ENCODE measurements at places on chromosomes 3 and 15. TPM values are rescaled to one million over a fixed set of nuclear protein-coding genes. Genes with fewer than 3 reads are reported as not detected.

Gene NMNAT3
- total RNA-seq = not detected

Gene FHIT
- 10.3 TPM for total RNA-seq

Gene DUOX2
- 0.05 TPM for total RNA-seq

Gene GOLGA8O
- not detected for total RNA-seq

Gene TRAT1
- total RNA-seq = 0.56 TPM

Gene PPP1R14D
- total RNA-seq = not detected

Gene GRAMD2A
- not detected for total RNA-seq

Gene HHATL
- total RNA-seq = not detected

Gene GOLGA8A
- total RNA-seq = 67.0 TPM

Gene NEK11
- total RNA-seq = 0.51 TPM

Gene FBXW12
- total RNA-seq = not detected

Gene ZWILCH
- total RNA-seq = 28.0 TPM

Gene MAP2K5
- 19.3 TPM for total RNA-seq

Gene NEK10
- total RNA-seq = 0.15 TPM

Gene IL17RE
- total RNA-seq = 0.51 TPM

Gene IQCF5
- total RNA-seq = not detected

Gene KIF15
- total RNA-seq = 29.3 TPM

Gene CNTN3
- total RNA-seq = not detected

Gene CLEC3B
- total RNA-seq = not detected

Gene PRSS50
- not detected for total RNA-seq

Gene TTBK2
- total RNA-seq = 9.7 TPM

Gene RPLP1
- 3,322 TPM for total RNA-seq

Gene PLSCR2
- not detected for total RNA-seq

Gene GRAMD1C
- total RNA-seq = 5.5 TPM

Gene CHL1
- 1.9 TPM for total RNA-seq

Gene SCAANT1
- total RNA-seq = 1.7 TPM
